ENCODE measurements at places on chromosomes 3 and 15.
A peak's percentile ranks its signal among the peaks of the same experiment; 100 is the strongest.

DNA sequence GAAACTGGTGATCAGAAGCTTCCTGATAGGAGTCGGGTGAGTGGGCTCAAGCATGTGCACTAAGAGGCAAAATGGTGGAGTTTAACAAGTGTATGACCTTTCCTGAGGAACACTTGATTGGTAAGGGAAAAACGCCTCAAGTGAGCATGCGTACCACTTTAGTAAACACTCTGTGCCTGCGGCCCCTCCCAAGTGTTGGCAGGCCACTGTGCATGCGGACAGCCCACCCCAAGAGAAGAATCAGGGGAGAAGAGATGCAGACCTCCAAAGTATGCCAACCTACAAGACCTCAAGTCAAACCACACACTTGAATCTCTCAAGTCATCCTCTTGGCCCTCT is 122.3 kb downstream of the CTNNB1 start:
- no peak for DNase-seq

DNA sequence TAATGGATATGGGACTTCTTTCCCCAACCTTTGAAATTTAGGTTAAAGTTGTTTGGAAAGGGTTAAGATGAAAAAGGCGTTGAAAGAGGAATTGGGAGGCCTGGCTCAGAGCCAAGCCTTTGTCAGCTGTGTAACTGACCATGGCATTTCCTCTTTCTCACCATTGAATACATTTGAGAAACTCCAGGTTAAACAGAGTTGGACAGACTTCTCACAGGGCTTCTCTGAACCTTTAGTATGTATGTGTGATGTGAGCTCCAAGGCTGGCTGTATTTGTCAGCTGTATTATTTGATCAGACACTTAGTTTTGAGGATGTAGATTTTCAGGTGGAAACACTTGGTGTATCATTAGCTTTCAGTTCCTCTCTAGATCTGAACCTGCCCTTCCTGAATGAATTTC is 136.4 kb upstream of the GOLGA6L4 start:
- peak; percentile 6 for DNase-seq

DNA sequence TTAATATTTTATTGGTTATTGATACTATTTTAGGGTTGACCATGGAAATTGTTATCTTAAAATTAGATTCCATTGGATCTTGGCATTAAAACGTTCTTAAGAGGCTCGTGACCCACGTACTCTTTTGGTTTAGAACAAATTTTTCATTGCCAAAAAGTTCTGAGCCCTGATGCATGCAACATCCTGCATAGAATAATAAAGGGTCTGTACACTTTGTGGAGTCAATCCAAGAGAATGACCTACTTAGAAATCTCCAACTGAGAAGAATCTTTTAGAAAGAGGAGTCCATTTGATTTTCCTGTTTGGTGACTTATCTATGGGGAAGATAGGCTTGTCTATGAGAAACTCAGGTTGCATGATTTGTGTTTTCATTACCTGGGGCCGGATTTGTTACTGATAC is 404.2 kb upstream of the RGMA start:
- no peak for DNase-seq

DNA sequence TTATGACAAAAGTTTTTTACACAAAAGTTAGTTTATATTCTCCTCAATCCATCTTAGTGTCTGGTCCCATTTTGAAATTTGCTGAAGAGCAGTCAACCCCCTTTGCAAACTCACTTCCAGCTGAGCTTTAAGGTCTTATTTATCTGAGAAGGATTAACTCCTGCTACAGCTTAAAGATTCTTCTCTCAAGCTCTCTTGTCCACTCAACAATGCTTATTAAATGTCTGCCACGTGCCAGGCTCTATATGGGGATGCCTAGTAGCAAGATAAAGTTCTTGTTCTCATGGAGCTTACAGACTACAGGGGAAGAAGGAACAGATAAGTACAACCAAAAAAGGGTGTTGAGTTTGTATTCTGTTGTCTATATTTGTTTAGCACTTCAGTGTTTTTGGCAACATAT is 18.7 kb downstream of the TMPRSS7 start:
- DNase-seq: no peak

- DNase-seq: no peak
Measured at GRCh38 chr15:33559207-33559890, 248.6 kb downstream of the RYR3 start.

GRCh38 chr3:5275529-5275928 is 88.0 kb downstream of the EDEM1 start:
- peak; percentile 94 for DNase-seq

- peak; percentile 98 for DNase-seq
Measured at GRCh38 chr3:153221748-153222162, 59.7 kb downstream of the RAP2B start.

GRCh38 chr15:36175741-36176291 is 403.6 kb upstream of the CDIN1 start:
- peak; percentile 12 for DNase-seq

- no peak for DNase-seq
Measured at GRCh38 chr15:33448151-33448550, 137.4 kb downstream of the RYR3 start.

DNA sequence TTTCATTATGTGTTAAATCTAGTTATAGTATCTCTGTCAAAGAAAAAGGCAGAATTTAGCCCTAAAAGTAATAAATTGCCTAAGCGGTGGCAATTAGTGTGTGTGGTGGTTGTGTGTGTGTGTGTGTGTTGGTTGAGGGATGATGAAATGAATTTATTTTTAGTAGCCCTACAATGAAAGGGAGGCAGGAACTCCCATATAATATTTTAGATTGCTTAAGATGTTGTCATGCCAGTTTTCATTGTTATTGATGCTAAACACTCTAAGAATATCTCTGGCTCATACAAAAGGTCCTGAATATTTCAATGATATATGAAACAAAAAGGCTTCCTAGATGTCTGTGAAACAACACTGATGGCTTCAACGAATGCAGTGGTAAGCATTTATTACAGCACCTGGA is 140.6 kb upstream of the TBC1D5 start:
- DNase-seq: no peak

DNA sequence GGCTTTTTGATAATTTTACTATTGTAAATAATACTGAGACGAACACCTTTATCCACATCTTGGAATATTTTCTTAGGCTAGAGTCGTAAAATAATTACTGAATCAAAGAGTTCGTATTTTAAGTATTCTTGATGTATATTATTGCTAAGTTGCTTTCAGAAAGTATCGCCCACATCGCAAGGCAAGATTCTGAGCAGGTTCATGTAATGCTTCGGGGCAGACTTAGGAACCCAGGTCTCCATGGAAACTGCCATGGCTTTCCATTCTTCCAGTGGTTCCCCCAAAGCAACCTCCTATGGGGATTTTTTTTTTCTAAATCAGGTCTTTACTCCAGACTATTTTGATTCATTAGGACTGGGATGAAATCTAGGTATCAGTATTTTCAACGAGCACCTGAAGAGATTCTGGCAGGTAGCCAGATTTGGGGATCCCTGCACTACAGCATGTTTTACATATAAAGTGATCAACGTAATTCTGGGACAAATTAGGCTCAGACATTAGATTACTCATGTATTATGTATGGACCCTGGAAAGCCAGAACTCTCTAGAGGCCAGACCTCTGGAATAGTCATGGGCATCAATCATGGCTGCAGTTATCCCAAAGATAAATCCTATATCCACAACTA is 86.5 kb downstream of the B3GNT5 start:
- DNase-seq: no peak

DNA sequence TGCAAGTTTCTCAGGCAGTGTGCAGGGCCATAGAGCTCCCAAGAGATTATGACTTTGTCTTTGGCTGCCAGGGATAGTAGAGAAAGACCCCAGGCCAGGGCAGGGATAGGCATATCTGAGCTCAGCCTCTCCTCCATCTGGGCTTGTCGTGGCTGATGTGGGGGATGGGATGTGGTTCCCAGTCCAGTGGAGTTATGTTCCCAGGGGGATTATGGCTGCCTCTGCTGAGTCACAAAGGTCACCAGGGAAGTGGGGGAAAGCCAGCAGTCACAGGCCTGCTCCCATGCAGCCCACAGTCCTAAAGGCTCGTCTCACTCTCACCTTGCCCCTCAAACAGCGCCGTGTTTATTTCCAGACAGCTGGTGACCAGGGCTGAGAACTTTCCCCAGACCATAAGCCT is 354.9 kb downstream of the SI start:
- no peak for DNase-seq

DNA sequence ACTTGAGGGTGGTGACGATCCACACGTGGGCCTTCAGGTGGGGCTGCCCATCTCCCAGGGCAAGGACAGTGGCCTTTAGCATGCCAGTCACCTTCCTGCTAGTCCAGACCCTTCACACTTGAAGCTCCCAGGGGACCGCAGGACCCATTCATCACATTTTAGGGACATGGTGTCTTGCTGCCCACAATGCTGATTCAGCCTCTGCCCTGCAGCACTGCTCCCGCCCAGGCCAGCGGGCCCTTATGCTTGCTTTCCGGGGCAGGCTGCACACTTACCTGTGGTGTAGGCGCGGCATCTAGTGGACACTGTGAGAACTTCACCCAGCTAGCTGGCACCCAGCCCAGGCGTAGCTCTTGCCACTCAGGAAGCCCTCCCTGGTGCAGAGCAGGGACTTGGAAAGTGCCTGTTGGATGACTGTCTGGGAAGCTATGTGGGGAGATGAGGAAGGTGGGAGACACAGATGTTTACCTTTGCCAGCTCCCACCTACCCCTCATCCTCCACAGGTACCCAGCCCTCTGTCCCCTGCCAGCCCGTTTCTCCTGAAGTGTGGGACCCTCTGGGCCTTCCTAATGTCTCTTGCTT is 26.3 kb upstream of the NR2C2 start:
- peak; percentile 87 for DNase-seq

DNA sequence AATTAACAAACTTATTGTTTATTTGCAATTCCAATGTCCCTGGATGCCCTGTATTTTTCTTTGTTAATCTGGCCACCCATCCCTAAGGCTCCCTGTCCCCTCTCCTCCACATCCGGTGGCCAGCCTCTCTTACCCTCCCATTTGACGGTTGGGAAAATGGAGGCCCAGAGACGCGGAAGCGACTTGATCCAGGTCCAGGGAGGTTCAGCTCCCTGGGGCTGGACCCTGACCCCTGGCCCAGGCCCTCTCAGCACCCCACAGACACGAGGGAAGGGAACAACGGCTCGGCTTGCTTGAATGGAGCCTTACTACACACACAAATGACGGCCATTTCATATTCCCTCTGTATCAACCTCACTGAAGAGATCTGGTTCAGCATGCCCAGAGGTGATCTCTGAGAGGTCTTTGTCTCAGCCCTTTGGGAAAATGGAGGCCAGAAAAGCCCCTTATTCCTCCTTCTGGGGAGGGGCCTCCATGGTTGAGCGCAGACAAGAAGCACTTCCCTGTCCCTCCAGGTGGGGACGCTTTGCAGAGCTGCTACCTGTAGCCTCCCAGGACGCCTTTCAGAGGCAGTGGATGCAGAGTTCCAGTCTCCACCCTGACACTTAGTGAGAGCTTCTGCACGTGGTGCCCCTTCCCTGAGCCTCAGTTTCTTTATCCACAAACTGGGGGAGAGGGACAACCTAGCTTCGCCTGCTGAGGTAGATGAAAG is 82.1 kb downstream of the ATP2B2 start:
- no peak for DNase-seq

- DNase-seq: no peak
Measured at GRCh38 chr3:85524104-85524503, 565.3 kb downstream of the CADM2 start.

DNA sequence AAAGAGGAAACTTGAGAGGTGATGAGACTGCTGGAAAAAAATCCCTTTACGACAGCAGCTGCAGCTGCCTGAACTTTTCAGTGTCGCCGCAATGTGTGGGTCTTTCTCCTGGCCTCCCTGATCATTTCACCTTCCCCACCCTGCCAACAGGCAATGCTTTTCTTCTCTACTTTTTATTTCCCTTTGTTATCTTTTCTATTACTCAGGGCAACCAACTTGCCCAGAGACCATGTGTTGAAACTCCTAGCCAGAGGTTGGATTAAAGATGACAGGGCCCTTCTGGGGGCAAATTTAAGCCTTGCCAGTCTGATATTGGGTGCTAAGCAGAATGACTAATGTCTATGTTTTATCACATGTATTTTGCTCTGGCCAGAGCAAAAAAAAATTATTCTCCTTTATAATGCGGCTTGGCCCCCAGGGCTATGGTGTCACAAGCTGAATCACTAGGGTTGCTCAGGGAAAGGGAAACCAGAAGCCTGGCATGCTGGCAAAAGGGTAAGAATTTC is 51.5 kb upstream of the CFAP20DC start:
- DNase-seq: peak; percentile 49

- DNase-seq: no peak
Measured at GRCh38 chr3:157125101-157125500, 34.8 kb downstream of the CCNL1 start.

DNA sequence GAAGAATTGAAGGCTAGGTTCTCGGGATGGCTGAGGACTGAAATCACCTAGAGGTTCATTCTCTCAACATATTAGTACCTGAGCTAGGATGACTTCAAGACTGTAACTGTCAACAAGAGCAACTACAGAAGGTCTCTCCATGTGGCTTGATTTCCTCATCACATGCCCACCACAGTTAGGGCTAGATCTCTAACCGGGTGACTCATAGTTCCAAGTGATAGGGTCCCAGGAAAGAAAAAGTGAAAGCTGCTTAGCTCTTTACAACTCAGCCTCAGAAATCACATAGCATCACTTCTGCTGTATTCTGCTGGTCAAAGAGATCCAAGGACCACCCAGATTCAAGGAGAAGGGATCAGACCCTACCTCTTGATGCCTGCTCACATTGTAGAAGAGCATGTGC is 165.4 kb upstream of the AGTR1 start:
- DNase-seq: peak; percentile 6

GRCh38 chr3:63086190-63086589 is 191.9 kb upstream of the SYNPR start:
- no peak for DNase-seq

All from EH (cell line).